AG10803 (cell line): ENCODE measurements at places on chromosomes 3 and 15.

DNA sequence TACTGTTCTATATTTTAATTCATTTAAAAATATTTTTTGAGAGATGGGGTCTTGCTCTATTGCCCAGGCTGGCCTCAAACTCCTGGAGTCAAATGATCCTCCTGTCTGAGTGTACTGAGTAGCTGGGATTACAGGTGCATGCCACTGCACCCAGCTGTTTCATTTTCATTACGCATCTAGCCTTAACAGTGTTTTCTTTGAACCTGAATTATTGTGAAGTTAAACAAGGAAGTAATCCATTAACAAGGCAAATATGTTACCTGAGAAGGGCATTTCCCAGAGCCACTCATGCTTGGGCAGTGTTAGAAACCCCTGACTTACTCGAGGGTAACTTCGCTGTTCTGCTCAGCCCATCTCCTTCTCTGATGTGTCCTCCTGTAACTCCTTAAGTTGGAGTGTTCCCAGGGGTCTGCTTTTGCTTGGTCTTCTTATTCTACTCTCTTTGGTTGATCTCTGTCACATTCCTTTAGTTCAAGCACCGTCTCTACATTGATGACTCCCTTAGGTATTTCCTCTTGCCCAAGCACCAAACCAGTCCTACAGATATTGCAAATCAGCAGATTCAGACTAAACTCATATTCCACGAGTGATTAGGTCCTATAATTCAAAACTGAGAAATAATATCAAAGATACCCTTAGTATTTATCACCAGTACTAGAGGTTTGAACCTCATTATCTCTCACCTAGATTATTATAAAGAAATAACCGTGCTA lies 107.9 kb downstream of the STAC start:
- peak; percentile 54 for DNase-seq

DNA sequence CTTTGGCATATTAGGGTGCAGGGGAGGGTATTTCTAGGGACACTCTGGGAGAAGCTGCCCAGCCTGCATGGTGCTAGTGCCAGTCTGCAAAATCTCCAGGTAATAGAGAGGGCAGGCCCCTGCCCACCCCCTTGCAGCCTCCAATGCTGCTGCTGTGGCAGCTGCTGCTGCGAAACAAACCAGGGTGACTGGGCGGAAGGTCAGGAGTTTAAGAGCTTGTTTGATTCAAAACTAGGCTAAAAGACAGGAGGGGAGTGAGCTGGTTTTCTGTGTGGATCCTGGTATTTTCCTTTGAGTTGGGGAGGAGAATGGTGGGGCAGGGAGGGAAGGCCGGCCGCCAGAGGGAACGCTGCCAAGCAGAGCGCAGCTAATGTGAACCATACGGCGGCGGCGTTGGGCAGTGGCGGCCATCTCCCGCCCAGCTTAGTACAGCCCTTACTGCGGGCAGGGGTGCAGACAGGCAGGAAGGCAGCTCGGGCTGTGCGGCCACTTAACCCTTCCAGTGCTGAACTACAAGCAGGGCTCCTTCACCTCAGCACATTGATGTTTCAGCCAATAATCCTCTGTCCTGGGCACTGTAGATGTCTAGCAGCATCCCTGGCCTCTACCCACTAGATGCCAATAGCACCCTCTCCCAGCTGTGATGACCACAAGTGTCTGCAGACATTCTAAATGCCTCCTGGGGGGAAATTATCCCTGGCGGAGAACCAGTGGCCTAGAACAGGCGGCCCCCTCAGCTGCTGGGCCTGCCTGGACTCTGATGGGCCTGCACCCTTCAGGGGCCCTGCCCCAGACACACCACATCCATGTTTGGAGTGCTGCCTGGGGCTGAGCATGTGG lies 125.7 kb downstream of the EEFSEC start:
- peak; percentile 90 for DNase-seq

DNA sequence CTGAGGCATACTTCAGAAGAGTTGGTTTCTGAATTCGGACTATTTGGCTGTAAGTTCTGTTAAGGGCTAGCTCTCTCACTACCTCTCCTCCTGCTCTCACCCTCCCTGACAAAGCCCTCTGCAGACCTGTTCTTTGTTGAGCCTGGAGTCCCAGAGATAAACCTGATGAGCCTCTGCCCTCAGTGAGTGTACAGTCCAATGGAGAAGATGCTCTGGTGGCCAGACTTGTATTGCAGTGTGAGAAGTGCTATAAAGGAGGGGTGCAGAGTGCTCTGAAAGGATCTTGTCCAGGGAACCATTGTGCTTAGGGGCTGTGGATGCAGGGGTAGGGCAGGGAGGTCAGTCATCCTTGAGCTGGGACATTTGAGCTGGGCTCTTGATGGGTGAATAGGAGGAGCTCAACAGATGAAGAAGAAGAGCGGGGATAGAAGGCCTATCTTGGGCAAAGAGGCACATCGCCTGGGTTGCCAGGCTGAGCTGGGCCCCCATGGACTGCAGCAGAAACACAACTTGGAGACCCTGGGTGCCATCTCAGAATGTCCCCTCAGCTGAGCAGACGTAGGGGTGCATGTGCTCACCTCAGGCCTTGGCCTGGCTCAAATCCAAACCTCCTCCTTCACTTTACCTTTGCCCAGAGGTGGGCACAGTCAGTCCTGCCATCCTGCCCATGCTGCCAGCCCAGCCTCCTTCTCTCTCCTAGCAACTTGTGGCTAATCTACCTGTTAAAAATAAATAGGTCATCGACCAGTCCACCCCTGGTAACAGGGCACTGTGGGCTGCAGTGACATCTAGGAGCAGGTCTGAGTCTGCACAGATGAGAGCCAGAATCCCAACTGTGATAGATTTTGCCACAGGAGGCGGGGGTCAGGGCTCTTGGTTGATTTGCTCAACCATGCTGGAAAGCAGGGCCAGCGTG lies 3.3 kb downstream of the CAND2 start:
- no peak for DNase-seq

DNA sequence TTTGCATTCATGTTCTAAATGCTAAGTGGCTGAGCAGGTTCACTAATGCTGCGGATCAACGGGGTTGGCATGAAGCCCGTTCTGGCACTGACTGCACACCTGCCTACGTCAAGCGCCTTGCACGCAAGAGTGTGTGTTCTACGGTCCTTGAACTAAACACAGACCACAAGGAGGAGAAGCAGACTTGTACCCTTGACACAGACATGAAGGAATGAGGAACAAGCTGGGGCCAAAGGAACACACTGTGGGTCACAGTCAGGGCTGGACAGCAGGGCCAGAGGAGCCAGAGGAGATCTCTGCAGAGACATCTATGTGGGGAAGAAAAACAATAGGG lies 48.0 kb upstream of the LDHAL6B start:
- no peak for DNase-seq

- no peak for DNase-seq
Observed at GRCh38 chr3:164940745-164941144, 137.6 kb downstream of the SI start.

GRCh38 chr3:45878124-45878523 lies 8.2 kb upstream of the CCR9 start:
- DNase-seq: no peak

GRCh38 chr3:44529927-44530326 lies 25.1 kb upstream of the ZKSCAN7 start:
- DNase-seq: peak; percentile 17

DNA sequence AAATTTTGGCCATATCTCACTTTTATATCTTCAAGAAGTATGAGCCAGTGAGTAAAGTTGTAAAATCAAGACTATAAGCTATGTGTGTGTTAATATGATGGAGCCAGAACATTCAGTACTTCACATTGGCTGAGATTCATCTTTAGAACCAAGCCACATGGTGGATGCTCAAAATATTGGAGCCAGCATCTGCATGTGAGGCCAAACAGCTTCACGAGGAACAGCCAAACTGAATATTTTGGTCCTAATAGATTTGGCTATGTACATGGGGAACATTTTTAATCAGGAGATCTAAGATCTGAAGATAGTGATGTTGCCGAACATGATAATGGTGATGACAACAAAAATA lies 1089.8 kb downstream of the TUSC7 start:
- DNase-seq: no peak

DNA sequence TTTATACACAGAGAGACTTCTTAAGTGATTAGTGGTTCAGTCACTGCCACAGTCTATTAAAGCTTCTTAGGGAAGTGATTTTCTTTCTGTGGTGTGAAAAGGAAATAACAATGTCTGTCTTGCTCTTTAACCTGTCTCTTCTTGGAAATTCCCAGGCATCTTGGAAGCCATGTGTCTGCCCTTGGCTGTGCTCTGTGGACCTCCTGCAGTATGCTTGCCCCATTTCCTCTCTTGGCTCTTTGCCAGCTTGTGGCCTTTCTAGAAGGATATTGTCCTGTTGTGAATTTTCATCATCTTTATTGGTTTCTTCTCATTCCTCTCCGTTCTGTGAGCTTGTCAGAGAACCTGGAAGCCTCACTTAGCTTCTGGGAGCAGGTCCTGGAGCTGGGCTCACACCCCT lies 338.4 kb upstream of the C2CD4B start:
- peak; percentile 67 for DNase-seq

DNA sequence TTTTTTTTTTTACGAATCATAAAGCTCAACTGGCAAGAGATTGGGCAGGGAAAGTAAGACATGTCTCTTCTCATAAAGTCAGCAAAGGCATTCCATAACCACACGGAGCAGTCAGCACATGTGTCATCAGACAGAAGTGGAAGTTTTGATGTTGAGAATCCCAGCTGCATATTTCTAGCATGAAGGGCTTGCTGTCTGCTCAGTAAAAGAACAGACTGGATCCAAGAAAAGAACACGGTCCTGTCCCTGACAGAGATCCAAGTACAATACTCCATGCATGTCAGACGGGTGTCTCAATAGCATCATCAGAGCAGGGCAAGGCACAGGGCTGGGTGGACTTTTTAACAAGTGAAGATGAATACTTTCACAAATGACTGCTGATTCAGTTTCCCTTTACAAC lies 38.2 kb downstream of the ABI3BP start:
- DNase-seq: peak; percentile 97

GRCh38 chr3:13028010-13028821 lies 45.0 kb downstream of the IQSEC1 start:
- DNase-seq: no peak

DNA sequence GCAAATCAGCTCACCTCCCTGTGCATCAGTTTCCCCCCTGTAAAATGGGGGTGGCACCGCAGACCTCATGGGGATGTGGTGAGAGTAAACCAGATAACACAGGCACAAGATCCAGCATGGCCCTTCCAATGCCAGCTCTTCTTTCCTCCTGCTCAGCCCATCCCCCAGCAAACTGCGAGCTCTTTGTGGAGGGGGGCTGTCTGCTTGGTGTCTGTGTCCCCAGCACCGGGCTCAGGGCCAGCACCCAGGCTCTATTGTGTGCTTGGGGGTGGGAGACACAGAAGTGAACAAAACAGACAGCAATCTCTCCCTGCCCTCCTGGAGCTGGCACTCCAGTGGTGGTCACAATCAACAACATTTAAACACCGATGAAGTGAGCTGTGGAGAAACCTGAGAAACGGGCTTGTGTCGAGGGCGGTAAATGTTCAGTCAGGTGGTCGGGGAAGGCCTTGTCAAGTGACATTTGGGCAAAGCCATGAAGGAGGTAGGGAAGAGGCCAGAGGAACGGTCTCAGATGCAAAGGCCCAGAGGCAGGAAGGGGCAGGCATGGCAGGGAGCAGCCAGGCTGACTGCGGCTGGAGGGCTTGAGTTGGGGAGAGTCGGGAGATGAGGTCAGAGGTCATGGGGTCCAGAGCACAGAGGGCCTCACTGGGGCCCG lies 28.4 kb downstream of the GRIP2 start:
- DNase-seq: no peak

- no peak for DNase-seq
Observed at GRCh38 chr15:96670389-96670788, 339.9 kb downstream of the NR2F2 start.

DNA sequence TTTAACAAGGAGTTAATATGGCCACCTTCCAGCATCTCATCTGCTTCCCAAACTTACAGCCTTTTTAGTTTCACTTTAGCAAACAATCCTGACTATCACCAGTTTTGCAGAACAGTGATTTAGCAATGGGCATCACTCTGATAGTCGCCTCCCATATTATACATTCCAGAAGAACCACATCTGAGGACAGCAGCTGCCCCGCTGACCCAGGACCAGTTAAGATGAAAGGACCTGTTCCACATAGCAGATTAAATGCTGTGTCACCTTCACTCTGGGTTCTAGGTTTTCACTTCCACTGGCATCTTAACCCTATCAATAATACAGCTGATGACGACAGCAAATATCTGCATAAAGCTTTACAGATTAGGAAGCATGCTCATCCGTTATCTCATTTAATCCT lies 99.8 kb downstream of the TRIM69 start:
- no peak for DNase-seq

GRCh38 chr3:118101891-118102290 lies 932.8 kb downstream of the IGSF11 start:
- no peak for DNase-seq

DNA sequence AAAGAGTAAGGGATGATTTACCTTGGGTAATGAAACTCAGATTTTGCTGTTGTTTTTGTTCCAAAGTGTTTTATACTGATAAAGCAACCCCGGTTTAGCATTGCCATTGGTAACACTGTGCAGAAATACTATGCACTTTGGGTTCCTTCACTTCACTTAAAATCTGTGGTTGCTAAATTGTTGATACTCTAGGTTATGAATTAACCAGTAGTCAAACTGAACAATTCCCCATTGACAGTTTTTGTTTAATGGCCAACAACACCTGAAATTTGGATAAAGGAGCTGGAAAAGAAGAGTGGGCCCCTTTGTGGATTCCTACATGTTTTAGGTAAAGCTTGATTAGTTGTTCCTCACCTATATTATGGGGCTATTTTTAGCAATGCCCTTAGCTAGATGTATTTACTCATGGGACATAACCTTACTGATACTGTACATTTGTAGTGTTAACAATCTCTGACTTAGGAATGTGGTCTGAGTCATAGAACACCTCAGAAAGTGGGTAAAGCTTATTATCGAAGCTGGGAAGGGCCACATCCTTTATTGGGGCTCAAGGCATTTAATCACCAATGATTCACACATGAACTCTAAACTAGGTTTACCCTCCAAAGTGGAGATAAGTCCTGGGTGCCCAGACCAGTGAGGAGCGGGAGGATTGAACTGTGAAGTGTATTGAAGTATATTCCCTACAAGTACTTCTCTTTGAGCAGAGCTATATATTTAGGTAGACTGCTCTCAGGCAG lies 29.5 kb upstream of the THRB start:
- DNase-seq: no peak

DNA sequence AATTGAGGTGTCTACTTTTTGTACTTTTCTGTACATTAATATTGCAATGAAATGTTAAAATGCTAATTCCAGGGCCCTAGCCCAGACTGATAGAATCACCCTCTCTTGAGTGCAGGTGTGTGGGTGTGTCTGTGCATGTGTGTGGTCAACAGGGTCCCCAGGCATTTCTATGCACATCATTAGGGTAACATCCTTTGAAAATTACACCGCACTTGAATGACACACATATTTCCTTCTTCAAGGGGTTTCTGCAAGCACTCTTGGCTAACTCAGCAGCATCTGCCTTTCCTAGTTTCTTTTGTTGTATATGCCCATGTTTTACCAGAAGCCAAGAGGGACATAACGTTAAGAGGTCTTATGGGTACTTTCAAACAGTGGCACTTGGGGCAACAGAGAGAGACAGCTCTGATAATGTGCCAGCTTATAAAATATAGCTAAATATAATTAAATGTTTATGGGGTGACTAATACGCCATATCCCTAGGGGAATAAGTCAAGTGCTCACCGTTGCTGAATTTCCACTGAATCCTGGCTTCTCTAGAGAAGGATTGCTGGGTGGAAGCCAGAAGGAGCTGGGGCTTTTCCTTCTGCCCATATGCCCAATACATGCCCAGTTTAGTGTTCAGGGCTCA lies 54.5 kb upstream of the LRIG1 start:
- no peak for DNase-seq
